ENCODE measurements at places on chromosomes 2 and 18.

- no peak for DNase-seq
These were observed 3.6 kb downstream of the NDUFV2 start for GRCh38 chr18:9106094-9106493.

- DNase-seq: no peak
These were observed 5.4 kb upstream of the ITGB6 start for GRCh38 chr2:160205505-160205904.

GRCh38 chr2:151922845-151923666, 94.8 kb upstream of the ARL5A start:
- DNase-seq: no peak

DNA sequence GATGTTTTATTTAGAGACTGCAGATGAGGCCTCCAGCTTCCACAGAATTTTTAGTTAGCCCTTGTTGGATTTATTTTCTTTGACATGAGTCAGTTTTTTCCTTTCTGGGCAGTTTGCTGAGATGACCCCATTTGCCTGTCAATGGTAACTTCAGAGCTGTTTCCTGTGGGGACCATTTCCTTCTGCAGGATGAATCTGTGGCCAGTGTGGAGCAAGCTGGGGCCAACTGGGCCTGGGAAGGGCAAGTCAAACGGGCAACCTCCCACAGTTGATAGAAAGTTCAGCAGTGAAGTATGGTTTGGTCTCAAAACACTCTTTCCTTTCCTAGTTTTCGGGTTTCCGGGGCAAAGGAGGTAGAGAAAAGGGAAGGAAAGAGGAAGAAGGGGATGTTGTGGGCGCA, 291.4 kb upstream of the NRP2 start:
- no peak for DNase-seq

- DNase-seq: no peak
These were observed 687.3 kb downstream of the NRXN1 start for GRCh38 chr2:50344509-50345106.

DNA sequence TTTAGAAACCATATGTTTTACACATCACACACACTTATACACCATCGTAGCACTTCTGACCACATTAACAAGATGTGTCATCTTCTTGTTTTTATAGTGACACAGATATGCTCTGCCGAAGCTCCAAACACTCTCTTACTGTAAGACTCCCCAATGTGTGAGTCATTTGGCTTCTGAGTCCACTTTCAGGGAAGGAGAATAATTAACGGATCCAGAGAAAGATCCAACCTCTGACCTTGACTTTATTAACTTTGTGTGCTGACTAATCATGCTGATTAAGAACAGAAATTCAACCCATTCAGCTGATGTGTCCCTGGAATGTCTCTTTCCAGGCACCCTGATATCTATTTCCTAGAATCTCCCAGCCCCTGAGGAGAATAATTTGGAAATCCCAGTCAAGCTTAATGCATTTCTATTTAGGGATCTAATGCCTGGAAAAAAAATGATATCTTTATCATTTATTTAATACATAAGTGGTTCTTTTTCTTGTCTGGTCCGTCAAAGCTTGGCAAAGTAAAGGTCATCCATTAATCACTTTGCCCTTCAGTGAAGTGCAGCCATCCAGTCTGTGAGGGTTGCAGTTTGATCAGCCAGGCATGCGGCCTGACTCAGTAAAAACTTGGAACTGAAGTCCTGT, 615.8 kb upstream of the SYT4 start:
- DNase-seq: no peak

DNA sequence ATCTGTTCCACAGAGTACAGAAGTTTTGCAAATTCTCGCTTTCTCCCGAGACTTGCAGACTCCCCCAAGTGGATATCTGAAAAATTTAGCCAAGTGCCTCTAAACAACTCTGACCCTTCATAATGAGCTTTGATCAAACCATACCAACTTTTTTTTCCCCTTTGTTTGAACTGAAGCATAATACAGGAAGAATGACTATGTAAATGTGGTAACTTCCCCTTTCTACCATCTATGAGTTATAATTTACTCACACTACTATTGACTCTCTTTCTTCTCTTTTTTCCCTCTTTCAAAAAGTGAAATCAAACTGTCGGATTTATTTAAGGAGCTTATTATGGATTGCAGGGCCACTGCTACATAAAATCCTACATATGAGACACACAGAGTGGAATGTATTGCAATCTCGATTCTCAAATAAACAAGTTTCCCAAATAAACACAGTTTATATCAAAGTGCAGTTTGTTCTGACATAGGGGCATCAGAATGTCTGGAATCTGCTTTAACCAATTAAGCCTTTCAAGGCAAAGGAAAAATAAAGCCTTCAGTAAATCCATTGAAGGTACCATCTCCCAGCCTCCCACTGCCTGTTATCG, 1.4 kb upstream of the ZNF804A start:
- DNase-seq: no peak

DNA sequence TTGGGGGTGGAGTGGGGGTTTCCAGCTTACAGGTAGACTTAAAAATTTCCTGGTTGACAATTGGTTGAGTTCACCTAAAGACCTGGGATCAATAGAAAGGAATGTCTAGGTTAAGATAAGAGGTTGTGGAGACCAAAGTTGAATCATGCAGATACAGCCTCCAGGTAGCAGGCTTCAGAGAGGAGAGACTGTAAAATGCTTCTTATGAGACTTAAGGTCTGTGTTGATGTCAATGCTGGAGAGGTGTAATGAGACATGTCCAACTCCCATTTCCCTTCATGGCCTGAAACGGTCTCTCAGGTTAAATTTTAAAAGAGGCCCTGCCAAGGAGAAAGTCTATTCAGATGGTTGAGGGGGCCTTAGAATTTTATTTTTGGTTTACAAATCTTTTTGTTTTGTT, 38.5 kb upstream of the RND3 start:
- DNase-seq: no peak

DNA sequence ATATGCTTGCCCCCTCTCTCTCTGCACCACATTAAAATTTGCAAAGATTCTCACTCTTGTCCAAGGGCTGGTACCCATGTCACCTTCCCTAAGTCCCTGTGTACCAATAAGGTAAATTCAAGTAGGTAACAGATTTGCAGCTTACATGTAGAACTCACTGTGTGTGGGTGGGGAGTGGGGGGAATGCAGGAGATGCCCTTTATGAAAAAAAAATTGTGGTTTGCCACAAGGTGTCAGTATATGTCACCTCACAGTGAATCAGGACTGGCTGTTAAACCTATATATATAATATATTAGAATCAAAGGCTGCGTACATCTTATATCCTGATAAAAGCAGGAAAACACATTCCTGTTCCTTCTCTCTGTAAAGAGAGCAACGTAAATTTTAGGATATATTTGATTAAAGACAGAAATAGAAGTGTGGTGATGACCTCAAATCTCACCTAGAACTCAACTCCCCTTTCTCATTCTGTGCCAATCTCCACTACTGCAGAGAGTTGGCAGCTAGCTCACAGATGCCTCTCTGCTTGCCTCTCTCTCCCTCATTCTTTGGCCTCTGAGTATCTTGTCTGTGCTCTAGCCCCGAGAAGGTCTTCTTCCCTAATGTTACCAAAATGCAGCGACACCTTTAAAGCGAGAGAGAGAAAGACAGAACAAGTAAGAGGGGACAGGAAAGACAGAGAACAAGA, 536 bp downstream of the XDH start:
- DNase-seq: no peak

DNA sequence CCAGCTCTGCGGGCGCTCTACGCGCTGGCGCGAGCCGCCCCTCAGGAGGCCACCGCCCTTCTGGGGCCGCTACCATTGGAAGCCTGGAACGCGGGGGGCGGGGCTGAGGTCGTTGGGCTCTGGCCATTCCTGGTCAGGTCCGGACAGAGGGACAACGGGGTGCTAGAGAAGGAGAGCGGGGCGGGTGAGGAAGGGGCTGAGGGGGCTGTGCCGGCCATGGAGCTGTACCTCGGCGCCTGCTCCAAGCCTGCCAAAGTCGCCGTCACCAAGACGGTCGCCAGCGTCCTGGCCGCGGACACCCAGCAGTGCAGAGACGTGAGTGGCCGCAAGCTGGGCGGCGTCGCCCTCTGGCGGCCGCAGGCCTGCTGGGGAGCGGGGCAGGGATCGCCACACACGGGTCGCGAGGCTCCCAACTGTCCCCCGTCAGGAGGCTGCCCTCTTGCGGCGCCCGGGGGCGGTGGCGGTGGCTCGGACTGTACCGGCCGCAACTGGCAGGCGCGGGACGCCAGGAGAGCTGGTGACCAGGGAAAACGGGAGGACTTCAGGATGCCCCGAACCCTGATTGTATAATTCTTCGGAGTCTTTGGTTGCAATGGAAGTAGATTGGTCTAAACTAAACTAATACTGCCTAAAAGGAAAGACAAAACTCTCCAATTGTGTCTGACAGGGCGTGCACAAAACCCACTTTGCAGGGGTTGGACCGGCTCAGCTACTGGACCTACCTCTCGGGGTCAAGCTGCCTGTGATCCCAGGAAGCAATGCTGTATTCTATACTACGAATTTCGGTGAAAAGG, at the start of gene FSIP2:
TSS of gene FSIP2 (plus strand) at position 126 of the 794 bp plus-strand sequence. CDS start at position 217, 91 bp downstream.
- DNase-seq: no peak

DNA sequence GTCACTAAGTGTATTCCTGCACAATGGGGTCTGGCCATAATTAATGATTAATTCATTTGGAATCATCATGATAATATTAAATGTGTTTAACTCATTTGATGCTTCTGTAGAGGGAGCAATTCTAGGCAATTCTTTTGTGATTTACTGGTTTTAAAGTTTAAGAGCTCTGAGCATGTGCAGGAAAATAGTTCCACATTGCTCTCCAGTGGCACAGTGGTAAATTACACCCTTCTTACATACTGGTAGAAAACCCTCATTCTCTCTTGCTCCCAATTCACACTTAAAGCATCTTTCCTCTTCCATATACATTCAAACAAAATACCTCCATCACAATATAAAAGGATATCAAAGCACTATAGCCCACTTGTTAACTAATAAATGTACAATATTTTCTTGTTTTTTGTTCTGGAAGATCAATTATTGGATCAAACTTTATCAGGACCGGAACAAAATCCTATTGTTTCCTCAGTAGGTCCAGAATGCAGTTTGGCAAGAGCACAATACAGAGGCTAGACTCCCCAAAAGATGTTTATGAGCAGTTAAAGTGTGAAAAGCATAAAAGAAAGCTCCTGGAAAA, 844.3 kb downstream of the MBD2 start:
- no peak for DNase-seq

DNA sequence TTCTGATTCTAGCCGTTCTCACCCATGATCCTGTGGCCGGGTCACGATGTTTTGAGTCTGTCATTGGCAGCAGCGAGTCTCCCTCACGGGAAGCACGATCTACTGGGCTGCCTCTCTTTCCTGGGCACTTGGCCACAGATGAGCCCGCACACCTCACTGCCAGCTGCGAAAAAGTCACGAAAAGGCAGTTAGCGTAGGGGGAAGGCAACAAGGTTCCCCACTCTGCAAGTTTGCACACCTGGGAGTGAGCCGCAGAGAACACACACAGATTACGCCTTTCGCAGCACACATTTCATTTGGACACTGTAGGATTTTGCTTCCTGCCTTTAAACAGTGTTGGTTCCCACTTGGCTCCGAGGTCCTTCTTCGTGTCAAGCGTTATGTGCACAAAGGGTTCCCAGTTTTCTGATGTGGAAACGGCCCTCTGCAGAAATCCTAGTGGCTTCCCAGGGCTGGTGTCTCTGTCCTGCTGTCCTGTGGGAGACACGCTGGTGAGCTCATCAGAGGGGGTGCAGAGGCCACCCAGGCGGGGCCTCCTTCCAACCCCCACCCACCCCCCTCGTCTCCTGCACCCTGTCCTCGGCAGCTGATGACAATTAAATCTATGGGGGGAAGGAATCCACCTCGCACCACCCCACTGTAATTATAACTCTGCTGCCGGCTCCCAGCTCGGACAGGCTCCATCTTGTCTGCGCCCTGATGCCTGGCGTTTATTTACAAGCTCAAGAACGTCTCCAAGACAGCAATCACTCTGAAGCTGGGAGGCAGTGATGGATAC, 157.3 kb upstream of the SALL3 start:
- no peak for DNase-seq

DNA sequence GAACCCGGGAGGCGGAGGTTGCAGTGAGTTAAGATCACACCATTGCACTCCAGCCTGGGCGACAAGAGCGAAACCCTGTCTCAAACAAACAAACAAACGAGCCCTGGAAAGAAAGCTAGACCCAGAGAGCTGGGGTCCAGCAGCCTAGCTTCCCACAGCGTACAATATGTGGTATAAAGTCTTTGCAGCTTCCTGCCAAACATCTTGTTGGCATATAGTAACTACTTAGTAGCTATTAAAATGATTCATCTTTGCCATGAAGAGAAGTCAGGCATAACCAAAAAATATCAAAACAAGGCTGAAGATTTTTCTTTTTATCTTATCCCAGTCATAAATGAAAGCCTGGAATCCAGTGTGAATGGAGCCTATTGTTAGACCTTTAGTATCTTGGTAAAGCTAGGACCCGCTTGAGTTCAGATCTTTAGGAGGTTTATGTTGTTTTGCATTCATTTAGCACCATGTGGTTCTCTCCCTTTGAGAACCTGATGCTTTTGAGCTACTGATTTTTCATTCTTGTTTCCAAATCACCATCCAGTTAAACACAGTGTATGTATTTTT, 139.7 kb upstream of the NOSTRIN start:
- no peak for DNase-seq

Data from stimulated activated CD8-positive, alpha-beta memory T cell treated with anti-CD3 and anti-CD28 coated beads, Interleukin-4, amount 100 ng/mL, for 1 hour (primary cell).